ENCODE measurements at places on chromosomes 5 and 9. TPM values are rescaled to one million over a fixed set of nuclear protein-coding genes. Genes with fewer than 3 reads are reported as not detected.

DNA sequence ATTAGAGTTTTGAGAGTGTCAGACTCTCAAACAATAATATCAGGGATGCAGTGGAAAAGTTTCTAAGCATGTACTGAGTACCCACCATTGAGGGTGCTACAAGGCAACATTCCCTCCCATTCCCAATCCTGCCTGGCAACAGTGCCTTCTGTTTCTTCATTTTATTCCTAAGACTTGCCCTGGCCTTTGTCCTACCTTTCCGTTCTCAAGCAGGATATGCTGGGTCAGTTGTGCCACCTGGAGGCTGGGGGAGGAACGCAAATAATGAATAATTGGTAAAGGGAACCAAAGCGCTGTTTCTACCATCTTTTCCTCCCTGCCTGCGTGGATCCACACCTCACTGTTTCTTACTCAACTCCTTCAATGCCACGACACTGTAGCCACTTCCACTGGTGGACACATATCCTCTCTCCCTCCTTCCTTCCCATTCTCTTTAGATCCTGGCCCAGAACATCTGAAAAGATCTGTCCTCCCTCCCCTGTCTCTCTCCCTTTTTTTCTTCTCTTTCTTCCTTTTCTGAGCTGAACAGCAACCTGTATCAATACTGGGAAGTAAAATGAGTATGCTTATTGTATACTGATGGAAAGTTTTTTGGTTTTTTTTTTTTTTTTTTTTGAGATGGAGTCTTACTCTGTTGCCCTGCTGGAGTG is 149.5 kb downstream of the C9orf152 start:
- H3K4me1 ChIP-seq: peaks cover 5% of the 10 kb centered on the region
- H3K27ac ChIP-seq: no peak overlapping the region
- no peaks in the 10 kb centered on the region for H3K27me3 ChIP-seq
- H3K36me3 ChIP-seq: peaks cover 5% of the 10 kb centered on the region

GRCh38 chr5:1772634-1773033 is 27.0 kb downstream of the MRPL36 start:
- H3K27ac ChIP-seq: no peak overlapping the region
- H3K36me3 ChIP-seq: no peaks in the 10 kb centered on the region
- no peaks in the 10 kb centered on the region for H3K4me1 ChIP-seq
- H3K4me3 ChIP-seq: no peak overlapping the region
- peak; percentile 51 for DNase-seq

DNA sequence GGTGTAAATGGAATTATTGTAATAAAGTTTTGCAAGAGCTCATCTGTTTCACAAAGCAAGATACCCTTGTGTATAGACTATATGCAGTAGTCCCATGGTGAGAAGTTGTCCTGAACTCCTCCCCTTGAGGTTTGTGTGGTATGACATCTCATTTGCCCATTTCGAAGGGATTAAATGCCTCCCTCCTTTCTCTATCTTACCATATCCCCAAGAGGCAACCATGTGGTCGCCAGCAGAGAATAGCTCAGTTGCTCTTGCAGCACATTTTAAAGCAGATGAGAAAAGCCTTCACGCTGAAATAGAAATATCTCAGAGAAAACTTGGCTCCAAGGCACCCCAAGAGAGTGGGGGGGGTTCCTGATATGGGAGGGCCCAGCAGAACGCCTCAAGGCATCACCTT is 4.6 kb downstream of the SEMA6A start:
- no peak overlapping the region for H3K4me3 ChIP-seq
- peaks cover 28% of the 10 kb centered on the region for H3K27me3 ChIP-seq
- DNase-seq: no peak
- no peaks in the 10 kb centered on the region for H3K36me3 ChIP-seq
- H3K4me1 ChIP-seq: peaks cover 2% of the 10 kb centered on the region
- no peak overlapping the region for H3K27ac ChIP-seq

DNA sequence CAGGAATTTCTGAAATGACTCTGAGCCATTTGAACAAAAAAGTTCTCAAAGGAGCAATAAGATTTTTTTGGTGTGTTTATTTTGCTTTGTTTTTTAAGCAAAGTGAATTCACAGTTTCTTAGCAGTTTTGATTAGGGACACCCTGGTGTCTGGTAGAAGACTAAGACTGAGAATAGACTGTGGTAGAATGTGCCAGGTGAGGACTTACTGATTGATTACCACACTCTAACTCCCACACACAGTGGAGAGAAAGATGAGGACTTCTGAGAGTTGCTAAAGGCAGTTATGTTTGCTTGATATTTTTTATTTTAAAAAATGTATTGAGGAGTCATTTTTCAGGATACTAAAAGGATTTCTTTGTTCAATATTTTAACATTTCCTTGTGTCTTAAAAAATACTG is 175.1 kb downstream of the CD180 start:
- no peak overlapping the region for H3K27ac ChIP-seq
- H3K27me3 ChIP-seq: no peaks in the 10 kb centered on the region
- H3K4me3 ChIP-seq: no peak overlapping the region
- no peak for DNase-seq

DNA sequence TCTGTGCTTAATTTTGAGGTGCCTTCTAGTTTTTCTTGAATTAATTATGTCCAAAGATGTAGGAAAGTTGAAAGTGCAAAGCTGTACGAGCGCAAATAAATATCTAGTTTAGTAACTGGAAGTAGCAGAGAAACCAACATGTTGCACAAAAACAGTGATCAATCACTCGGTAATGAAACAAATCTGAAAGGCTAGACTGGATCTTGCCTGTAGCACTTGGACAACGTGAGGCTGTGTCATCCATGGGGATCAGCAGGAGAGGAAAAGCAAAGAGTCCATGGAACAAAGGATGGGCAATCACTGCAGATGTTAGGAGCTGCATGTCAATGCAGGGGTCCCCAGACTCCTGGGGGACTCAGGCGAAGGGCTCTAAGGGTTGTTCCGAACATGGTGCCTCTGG is 424.2 kb downstream of the IRX1 start:
- no peaks in the 10 kb centered on the region for H3K36me3 ChIP-seq
- H3K27ac ChIP-seq: no peak overlapping the region
- no peak for DNase-seq
- no peaks in the 10 kb centered on the region for H3K4me1 ChIP-seq
- H3K4me3 ChIP-seq: no peak overlapping the region

GRCh38 chr5:15604986-15605385 is 105.0 kb downstream of the FBXL7 start:
- H3K36me3 ChIP-seq: no peaks in the 10 kb centered on the region
- no peaks in the 10 kb centered on the region for H3K27me3 ChIP-seq
- peak; percentile 39 for DNase-seq
- H3K4me3 ChIP-seq: no peak overlapping the region
- no peak overlapping the region for H3K27ac ChIP-seq
- H3K4me1 ChIP-seq: no peaks in the 10 kb centered on the region

- H3K4me1 ChIP-seq: no peaks in the 10 kb centered on the region
- no peaks in the 10 kb centered on the region for H3K36me3 ChIP-seq
- H3K4me3 ChIP-seq: no peak overlapping the region
- H3K27me3 ChIP-seq: no peaks in the 10 kb centered on the region
These were observed 34.7 kb downstream of the GABRP start for GRCh38 chr5:170818232-170818631.

DNA sequence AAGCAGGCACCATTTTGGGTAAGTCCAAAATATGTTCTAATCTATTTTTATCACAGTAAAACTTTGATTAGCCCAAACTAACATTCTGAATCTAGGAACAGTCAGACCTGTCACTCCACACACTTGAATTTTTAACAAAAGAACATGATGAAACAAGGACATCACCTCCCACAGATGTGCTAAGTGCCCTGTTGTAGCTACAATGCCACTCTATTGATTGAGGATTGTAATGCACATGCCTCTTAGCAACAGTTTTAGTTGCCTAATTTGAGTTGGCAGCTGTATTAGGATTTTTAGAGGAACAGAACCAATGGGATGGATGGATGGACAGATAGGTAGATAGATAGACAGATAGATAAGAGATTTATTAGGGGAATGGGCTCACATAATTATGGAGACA is 20.3 kb upstream of the RNF20 start:
- DNase-seq: no peak
- no peak overlapping the region for H3K27ac ChIP-seq
- no peak overlapping the region for H3K4me3 ChIP-seq
- H3K4me1 ChIP-seq: peaks cover 18% of the 10 kb centered on the region

DNA sequence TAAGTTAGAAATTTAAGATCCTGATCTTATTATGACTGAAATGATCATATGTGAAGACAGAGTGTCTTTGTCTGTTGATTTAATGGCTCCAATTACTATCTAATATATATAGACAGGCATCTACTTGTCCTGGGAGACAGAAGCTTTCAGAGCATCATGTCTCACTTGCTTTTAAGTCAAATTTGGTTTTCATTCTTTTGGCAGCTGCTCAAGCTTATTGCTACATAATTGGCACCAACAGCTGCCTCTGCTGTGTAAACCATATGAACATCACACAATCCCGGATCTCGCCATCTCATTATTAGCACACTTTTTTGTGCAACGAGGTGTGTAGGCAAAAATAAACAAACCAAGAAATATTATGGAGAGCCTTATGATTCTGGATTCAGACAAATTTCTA is 1717.9 kb downstream of the EFNA5 start:
- H3K27me3 ChIP-seq: no peaks in the 10 kb centered on the region
- no peak overlapping the region for H3K4me3 ChIP-seq
- H3K4me1 ChIP-seq: no peaks in the 10 kb centered on the region
- H3K27ac ChIP-seq: no peak overlapping the region
- DNase-seq: no peak
- H3K36me3 ChIP-seq: no peaks in the 10 kb centered on the region

DNA sequence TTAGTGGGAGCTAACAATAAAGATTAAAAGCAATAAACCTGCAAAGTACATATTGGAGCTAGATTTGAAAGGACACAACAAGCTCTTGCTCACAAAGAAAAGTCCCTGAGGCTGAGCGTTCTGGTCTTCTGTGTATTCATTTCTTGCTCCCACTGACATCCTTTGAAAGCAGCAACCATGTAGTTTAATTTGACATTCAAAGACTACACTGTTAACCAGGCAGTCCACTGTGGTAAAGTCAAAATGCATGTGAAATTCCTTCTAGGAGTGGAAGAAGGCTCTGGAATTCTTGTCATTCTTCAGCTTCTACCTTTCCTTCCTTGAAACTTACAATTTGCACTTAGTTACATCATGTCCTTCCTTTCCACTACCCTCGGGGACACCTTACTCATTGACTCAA is 480.7 kb downstream of the CSNK1G3 start:
- H3K36me3 ChIP-seq: no peaks in the 10 kb centered on the region
- no peaks in the 10 kb centered on the region for H3K4me1 ChIP-seq
- H3K27ac ChIP-seq: no peak overlapping the region
- H3K27me3 ChIP-seq: no peaks in the 10 kb centered on the region
- peak; percentile 18 for DNase-seq

DNA sequence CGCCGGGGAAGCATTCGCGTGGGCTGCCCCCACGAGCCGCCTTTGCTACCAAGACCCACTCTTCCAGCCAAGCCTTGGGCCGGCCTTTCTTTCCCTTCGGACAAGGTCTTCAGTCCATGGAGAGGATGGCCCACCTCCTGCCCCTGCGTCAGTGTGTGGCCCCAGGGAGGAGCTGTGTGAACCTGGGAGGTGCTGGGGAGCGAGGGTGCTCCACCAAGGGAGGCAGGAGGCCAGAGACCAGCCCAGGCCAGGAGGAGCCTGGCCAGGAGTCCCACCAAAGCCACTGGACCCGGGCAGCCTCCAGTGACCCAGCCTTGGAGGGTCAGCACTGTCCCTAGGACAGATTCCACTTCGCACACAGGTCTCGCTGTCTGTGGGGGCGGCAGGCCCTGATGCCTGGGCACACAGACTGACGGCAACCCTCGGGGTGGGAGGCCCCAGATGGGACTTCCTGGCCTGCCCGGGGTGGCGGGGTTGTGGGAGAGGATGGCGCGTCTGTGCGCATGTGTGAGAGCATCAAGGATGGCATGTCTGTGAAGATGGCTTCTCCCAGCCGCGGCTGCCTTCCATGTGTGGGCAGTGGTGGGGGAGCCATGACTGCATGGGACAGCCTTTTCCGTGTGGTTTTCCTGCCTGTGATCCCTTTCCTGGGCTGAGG is 113.3 kb upstream of the LPCAT1 start:
- H3K36me3 ChIP-seq: no peaks in the 10 kb centered on the region
- H3K4me1 ChIP-seq: peaks cover 2% of the 10 kb centered on the region
- no peak overlapping the region for H3K4me3 ChIP-seq
- H3K27me3 ChIP-seq: peaks cover 4% of the 10 kb centered on the region
- no peak overlapping the region for H3K27ac ChIP-seq

DNA sequence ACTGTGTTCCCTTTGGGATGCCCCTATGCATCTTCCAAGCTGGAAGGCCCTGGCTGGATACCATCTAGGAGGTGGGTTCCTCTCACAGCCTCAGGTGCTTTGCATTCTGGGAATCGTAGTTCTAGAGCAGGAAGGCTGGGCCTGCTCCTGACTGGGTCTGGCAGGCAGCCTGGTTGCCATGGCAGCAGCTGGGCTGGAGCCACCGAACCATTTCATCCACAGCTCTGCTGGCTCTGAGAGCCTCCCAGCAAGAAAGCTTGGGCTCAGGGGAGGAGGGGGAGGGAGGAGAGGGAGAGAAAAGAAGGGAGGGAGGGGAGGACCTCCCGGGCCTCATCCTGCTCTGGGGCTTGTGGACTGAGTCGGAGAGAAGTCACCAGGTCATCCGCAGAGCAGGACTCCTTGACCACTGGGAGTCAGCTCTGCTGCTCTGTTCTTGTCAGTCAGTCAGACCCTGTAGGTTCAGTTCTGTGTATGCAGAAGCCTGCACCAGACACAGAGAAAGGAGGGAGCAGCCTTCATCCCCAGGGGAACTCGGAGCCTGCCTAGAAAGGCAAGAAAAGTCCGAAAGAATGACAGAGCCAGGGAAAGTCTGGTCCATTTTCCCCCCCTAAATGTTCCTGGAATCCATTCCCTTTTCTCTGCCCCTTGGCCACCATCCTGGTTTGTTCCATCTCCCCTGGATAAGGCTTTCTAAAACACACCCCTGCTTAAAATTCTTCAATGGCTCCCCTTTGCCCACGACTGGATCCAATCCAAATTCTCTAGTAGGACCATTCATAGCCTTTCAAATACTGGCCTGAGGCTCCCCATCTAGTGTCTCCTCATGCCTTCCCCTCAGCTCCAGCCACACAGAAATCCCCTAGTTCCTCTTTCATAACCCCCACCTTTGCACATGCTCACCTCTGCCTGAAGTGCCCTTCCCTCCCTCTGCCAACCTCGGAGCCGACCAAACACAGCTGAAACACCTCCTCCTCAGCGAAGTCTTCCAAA is 65.4 kb upstream of the ARAP3 start:
- peaks cover 13% of the 10 kb centered on the region for H3K27me3 ChIP-seq
- H3K27ac ChIP-seq: no peak overlapping the region
- no peak overlapping the region for H3K4me3 ChIP-seq
- H3K36me3 ChIP-seq: no peaks in the 10 kb centered on the region
- H3K4me1 ChIP-seq: no peaks in the 10 kb centered on the region

Gene CDC20B
- not detected for polyA plus RNA-seq

Gene PLAC8L1
- polyA plus RNA-seq: not detected

Gene CDC14B
- 38.0 TPM for polyA plus RNA-seq

Gene S1PR3
- 29.9 TPM for polyA plus RNA-seq

Gene SLC45A2
- not detected for polyA plus RNA-seq

Gene SETX
- 31.5 TPM for polyA plus RNA-seq

Gene AFAP1L1
- polyA plus RNA-seq: 3.0 TPM

Gene TTLL11
- 3.9 TPM for polyA plus RNA-seq

Gene SMIM33
- polyA plus RNA-seq: not detected

Gene PPIC
- 105 TPM for polyA plus RNA-seq

Gene SPINK1
- not detected for polyA plus RNA-seq

Gene BHMT
- polyA plus RNA-seq: not detected
